ENCODE measurements at places on chromosomes 1 and 21.

GRCh38 chr1:30733493-30733892 is 10.1 kb upstream of the MATN1 start:
- DNase-seq = no peak

GRCh38 chr1:20359451-20360330 is 69.0 kb downstream of the VWA5B1 start:
- no peak for DNase-seq

GRCh38 chr1:21334214-21335087 is 44.2 kb upstream of the ECE1 start:
- DNase-seq = peak; percentile 69

DNA sequence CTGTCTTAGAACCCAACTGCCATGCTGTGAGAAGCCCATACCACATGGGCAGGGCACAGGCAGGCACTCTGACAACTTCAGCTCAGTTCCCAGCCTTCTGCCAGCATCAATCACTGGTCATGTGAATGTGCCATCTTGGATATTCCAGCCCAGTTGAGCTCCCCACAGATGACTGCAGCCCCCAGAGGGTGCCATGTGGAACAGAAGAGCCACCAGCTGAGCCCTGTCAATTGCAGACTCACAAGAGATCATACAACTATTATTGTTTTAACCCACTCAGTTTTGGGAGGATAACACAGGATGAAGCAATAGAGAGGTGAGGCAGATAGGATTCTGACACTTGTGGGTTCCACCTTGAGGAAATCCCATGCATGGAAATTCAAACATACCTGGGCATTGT is 78.4 kb upstream of the ZBTB40 start:
- no peak for DNase-seq

GRCh38 chr21:43667191-43667904 is 8.0 kb downstream of the RRP1B start:
- DNase-seq = no peak

DNA sequence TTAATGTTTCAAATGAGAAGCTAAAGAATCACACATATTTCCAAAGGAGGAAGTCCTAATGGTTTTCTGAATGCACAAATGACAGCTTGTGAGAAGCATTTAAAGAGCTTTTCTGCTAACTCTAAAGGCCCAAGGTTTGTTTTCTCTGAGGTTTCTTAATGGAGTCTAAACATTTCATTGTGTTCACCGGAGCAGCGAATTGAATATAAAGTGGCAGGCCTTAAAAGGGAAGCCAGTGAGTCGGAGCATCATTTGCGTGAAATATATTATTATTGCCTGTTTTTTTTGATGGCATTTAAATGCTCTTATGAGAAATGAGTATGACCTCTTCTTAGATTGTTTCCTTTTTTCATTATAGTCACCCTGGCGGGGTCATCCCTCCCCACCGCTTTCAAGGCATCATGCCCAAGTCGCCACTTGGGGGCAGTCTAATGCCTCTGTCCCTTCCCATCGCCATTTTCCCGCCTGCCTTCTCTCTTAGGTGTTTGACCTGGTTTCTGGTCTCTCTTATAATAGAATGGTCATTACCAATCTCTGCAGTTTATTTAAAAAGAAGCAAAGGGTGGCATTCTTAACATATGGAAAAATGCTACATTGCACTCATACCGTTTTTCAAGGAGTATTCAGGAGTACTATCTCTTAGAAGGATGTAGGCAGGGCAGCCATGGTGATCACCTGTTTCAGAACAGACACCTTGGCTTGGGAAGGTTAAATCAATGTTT is 25.3 kb upstream of the OVAAL start:
- DNase-seq = peak; percentile 22

GRCh38 chr1:215824245-215824644 is 257.1 kb downstream of the KCTD3 start:
- no peak for DNase-seq

- no peak for DNase-seq
Observed at GRCh38 chr1:30879126-30879786, 29.3 kb downstream of the SDC3 start.

DNA sequence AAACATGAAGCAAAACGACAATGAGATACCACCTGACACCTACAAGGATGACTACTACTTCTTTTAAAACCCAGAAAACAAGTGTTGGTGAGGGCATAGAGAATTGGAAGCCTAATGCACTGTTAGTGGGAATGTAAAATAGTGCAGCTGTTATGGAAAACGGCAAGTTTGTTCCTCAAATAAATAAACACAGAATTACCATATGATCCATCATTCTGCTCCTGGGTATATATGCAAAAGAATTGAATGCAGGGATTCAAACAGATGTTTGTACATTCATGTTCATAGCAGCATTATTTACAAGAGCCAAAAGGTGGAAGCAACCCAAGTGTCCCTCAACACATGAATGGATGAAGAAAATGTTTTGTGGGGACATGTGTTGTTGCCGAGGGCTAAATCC is 1.4 kb upstream of the S100A8 start:
- no peak for DNase-seq

GRCh38 chr1:63705078-63705477 is 68.7 kb upstream of the ROR1 start:
- DNase-seq = no peak

DNA sequence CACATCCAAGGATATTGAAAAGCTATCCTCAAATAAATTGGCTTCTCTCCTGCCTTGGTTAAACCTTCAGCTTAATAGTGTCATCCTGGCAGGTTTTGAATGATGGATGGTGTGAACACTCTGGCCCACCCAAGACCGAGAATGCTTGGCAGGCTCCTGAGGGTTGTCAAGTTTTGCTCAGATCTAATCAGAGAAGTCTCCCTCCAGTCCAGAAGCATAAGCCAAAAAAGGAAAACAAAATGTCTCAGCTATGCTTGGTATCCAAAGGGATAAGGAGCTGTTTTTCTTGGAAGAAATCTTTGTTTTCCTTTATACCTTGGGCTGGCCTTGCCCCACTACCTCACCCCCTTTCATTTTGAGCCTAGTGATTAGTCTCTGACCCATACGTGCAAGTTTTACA is 172.7 kb downstream of the CRB1 start:
- DNase-seq = no peak

DNA sequence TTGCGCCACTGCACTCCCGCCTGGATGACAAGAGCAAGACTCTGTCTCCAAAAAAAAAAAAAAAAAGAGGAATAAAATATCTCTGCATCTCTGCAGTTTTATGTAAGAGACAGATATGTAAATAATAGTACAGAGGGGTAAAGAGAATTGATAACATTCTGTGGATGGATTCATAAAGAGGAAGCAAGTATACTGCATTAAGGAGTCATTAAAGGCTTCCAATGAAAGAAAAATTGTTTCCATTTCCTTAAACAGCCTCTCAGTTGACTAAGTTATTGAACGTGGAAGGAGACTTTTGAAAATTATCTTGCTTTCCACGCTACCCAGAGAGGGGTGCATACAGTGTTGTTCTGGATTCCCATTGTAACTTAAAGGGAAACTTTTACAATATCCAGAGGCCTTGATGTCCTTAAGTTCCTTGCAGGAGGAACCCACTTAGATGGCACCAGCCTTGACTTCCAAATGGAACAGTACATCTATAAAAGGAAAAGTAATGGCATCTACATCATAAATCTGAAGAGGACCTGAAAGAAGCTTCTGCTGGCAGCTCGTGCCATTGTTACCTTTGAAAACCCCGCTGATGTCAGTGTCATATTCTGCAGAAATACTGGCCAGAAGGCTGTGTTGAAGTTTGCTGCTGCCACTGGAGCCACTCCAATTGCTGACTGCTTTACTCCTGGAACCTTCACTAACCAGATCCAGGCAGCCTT is 13.8 kb downstream of the CEP350 start:
- DNase-seq = no peak

DNA sequence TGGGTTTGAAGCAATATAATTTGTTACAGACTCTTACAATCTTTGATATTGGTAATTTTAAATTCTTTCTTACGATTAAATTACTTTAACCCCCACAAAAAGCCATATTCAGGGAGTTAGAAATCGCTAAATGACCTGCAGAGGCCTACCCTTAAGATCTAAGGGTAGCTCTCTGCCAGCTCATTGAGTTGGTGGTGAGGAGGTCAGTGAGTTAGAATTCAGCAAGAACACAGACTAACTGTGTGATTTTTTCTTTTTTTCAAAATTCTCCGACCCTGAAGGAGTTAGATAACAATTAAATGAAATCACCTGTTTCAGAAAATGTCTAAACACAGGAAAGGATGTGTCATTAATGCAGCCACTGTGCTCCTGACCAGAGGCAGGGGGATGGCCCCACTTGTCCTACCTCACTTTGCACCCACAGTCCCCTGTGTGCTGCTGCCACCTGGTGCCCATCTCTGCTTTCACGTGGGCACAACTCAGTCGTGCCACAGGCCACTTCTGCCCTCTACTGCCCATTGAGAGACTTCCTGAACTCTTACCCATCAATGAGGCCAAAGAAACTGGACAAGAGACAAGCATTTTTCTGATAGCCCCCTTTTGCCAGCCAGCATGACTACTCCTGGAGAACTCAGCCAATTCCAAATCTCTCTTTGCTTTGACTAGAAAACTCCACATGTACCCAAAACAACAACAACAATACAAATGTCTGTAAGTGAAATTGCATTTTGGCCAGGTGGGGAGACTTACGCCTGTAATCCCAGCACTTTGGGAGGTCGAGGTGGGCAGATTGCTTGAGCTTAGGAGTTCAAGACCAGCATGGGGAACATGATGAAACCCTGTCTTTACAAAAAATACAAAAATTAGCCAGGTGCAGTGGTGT is 8.4 kb downstream of the CFAP45 start:
- DNase-seq = peak; percentile 62

DNA sequence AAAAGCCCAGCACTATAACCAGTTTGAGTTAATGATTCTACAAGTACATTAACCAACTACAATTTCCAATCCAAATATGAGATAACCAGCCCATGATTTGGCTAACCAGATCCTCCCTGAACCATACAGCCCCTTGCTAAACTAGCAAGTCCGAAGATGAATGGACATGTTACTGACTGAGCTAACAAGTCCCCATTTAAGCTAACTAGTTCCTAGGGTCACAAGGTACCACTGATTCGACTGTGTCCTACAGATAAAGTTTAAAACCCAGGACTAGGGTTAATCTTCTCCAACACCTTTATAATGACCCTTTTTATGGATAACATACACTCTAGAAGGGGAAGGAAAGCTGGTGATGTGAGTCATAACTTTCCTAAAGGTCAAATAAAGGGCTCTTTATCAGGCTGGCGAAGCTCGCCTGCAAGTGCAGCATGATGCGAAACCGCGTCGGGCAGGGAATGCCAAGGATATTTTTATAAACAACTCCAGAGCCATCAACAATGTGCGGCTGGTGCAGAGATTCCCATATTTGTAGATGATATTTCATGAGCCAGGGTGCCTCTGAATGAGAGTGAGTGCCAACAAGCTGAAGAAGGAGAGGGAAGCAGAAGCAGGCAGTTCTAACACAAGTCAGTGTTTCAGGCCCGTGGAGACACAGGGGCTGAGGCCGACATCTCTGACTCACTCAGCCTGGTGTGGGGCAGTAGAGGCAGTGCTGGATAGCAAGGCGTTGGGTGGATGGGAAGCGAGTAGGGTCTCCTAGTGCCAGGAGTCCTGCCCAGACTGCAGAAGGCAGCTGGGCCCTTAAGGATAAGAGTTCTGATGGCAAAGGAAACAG is 75.6 kb upstream of the ROR1 start:
- DNase-seq = no peak

GRCh38 chr21:35178827-35179226 is 129.7 kb upstream of the RUNX1 start:
- no peak for DNase-seq

DNA sequence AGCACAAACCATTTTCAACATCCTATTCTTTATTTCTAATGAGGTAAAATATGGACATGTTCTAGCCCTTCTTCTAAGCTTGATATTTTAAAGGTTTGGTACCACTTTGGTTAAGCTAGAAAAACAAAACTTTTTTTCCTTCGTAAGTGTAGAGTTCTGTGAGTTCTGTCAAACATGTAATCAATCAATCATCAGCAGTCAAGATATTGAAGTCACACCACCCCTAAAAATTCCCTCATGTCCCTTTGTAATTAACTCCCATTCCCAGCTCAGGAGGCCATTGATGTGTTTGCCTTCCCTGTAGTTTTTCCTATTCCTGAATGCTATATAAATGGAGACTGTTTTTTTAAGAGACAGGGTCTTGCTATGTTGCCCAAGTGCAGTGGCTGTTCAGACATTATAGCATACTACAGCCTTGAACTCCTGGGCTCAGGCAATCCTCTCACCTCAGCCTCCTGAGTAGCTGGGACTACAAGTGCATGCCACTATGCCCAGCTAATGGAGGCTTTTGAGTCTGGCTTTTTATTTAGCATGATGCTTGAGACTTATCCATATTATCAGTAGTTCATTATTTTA is 23.0 kb downstream of the IVNS1ABP start:
- no peak for DNase-seq

- no peak for DNase-seq
Observed at GRCh38 chr1:105964879-105965278, 1091.6 kb upstream of the PRMT6 start.

GRCh38 chr21:29231756-29232529 is 66.8 kb upstream of the BACH1 start:
- DNase-seq = no peak

DNA sequence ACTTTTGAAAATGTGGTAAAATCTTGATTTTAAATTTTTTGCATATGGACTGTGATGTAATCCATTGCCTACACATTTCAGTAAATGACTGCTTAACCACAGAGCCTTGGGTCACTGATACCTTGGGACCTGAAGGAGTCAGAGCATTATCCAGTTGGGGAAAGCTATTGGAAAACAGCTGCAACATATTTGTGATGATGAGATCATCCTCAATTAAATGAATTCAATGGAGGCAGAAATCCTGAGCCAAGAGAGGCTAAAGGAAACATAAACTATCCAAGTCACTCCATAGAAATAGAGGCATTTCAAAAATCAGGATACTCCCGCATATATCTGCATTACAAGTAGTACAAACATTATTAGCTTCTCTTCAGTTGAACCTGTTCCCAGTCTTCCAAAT is 99.8 kb upstream of the PRMT6 start:
- no peak for DNase-seq

- DNase-seq = no peak
Observed at GRCh38 chr1:55171694-55172093, 43.5 kb downstream of the USP24 start.

GRCh38 chr1:44037154-44037553 is 5.9 kb upstream of the SLC6A9 start:
- DNase-seq = no peak

- no peak for DNase-seq
Observed at GRCh38 chr1:232890340-232890943, 60.0 kb upstream of the NTPCR start.

DNA sequence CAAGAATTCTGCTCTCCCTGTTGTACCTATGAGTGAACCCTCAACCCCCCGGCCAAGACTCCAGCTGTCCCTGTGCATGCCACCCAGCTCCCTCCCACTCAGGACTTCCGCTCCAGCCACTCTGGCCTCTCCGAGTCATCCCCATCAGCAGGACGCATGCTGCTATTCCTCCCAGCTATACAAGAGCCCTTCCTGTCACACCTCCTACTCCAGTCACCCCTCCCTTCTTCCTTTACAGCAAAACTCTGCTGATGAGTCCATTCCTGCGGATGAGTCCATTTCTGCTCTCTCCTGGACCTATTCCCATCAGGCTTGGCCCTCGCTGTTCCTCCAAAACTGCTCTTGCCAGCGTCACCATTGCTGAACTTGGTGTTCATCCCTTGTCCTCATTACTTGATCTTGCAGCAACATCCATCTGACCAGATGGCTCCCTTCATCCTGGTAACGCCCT is 42.2 kb downstream of the H3-3A start:
- DNase-seq = no peak

GRCh38 chr1:185281245-185281644 is 35.8 kb downstream of the IVNS1ABP start:
- no peak for DNase-seq

- DNase-seq = no peak
Observed at GRCh38 chr1:177629526-177629925, 340.3 kb downstream of the SEC16B start.

All from stimulated activated CD8-positive, alpha-beta memory T cell treated with anti-CD3 and anti-CD28 coated beads, Interleukin-2, amount 100 ng/mL, for 1 hour (primary cell).